Activated T-cell treated with anti-CD3 and anti-CD28 coated beads for 1 hour (primary cell): ENCODE measurements at places on chromosomes 1 and 21.

DNA sequence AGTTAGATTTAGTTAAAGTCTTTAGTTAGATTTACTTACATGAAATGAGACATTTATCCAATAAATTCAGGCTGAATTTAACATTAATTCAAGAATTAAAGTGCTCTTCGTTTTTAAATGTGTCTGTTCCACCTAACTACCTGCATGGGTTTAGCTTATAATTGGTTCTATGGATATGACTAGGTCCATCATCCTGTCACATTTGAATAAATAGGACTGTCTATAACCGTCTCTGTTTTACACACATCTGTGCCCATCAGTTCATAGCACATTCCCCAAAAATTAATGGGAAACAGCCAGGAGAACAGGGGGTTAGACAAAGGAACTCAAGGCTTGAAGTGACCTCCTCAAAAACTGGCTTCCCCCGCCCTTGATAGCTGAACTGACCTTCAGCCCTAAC is 219.6 kb downstream of the MRPL39 start:
- no peak for DNase-seq

- no peak for DNase-seq
These were observed 21.1 kb upstream of the ABCA4 start for GRCh38 chr1:94142022-94142421.

DNA sequence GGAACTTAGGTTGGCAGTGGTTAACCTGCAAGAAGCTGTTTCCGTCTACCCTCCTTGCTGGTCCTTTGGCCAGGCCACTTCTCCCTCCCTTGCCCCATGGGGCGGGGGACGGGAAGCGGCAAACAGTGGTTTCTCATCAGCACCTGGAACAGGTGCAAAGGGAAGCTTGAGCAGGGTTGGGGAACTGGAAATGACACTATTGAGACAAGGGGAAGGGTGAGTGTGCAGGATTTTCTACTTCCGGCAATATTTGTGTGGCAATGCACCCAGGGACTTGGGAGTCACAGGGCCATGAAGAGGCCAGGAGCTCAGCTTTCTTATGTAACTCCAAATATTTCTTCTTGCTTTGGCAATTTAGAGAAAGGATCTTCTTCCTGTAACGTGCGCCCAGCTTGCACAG is 29.0 kb upstream of the SARS1 start:
- no peak for DNase-seq

GRCh38 chr1:229170274-229170673 is 100.6 kb upstream of the RAB4A start:
- no peak for DNase-seq

- no peak for DNase-seq
These were observed 10.4 kb upstream of the WNT3A start for GRCh38 chr1:227996187-227996950.

DNA sequence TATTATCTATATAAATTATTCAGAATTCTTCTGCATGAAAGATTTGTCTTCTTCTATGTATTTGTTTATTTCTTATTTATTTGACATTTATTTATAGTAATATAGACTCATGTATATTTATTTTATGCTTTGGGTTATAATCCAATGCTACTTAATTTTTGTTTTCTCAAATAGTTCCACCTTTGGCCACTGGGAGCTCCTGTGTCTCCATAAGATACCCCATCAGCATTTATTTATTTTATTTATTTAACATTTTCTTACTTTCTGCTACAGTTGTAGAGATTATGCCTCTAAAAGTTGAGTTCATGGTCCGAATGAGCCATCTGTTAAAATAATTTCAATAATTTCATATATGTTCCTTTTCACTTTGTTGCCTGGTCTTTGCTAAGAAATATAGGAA is 289.4 kb downstream of the ADGRL2 start:
- no peak for DNase-seq

DNA sequence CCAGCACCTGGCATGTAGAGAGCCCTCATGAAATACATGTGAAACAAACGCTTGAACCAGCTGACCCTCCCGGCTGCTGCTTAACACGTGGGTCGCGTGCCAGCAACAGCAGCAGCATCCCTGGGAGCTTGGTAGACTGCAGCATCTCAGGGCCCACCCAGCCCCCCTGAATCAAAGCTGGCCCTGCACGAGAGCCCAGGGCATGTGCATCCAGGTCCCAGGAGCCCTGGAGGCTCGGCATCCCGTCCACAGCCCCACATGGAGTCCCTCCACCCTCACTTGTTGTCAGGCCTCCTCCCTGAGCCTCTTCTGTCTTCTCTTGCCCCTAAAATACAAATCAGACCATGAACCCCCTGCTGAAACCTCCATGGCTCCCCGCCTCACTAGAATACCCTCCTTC is 123.1 kb downstream of the MATN1 start:
- DNase-seq: no peak

- DNase-seq: no peak
These were observed 113.1 kb upstream of the RUNX3 start for GRCh38 chr1:25043228-25043580.

DNA sequence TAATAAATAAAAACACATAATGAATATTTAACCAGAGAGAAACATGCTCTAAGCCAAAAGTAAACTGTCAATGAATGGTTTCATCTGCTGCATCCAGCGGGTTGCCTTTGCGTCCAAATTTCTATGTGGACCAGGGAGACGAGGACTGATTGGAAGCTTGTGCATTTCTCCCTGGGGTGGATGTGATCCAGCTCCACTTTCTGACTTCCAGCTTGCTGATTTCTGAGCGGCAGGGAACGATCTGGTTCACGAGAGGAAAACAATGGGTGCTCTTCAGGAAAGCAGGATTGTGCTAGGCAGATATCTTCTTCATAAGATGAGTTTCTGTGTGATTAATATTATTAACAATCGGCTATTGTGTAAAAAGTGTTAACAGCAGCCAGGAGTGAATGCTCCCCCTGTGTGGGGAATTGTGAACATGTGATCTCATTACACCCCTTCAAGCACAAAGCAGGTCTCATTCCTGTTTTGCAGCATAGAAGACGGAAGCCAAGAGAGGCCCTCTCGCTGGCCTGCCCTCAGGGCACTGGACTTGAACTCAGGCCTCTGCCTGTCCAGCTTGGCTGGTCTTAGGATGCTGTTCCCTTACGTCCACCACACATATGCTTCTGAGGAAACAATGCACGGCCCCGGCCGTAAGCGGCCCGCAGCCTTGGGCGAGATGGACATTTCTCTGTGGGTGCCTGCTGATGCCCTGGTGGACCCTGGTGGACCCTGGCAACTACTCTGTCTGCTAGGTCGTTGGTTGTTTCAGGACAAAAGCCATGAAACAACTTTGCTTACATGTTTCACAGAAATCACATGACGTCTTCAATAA is 183.4 kb upstream of the C1orf174 start:
- no peak for DNase-seq

DNA sequence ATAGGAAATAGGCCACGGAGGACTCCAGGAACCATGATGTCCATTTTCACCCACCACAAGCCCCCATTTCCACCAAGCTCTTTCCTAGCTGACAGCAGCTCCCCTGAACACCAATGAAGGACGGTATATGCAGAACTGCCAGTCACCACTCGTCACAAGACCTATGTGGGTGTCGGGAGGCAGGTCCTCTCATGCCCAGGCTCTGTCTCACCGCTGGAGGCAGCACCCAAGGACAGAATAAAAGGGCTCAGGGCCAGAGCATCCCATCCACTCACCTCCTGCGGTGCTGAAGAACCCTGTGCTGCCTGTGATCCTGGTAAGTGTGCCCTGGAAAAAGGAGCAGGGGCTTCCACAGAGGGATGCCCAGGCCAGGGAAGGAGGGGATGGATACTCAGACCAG is at the start of gene LCE1F:
Gene LCE1F (plus strand): TSS at position 266 of the 400 bp plus-strand sequence. CDS start 1,232 bp downstream, outside the sequence.
- DNase-seq: no peak

GRCh38 chr21:42144679-42145568 is 73.8 kb downstream of the UMODL1 start:
- DNase-seq: no peak

DNA sequence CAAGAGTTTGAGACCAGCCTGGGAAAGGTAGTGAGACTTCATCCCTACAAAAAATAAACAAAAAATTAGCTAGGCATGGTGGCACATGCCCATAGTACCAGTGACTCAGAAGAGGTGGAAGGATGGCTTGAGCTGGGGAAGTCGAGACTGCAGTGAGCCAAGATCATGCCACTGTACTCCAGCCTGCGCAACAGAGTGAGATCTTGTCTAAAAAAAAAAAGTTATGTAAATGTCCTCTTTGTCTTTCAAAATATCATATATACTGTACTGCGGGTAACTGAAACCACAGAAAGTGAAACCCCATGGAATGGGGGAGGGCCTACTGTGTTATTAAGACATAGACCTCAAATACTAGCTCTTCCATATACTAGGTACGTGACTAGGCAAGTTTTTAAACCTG is 20.8 kb downstream of the ACADM start:
- no peak for DNase-seq

- no peak for DNase-seq
These were observed 199.9 kb upstream of the KCNK2 start for GRCh38 chr1:214882616-214883015.

- no peak for DNase-seq
These were observed 372.3 kb downstream of the HLX start for GRCh38 chr1:221251580-221251979.

DNA sequence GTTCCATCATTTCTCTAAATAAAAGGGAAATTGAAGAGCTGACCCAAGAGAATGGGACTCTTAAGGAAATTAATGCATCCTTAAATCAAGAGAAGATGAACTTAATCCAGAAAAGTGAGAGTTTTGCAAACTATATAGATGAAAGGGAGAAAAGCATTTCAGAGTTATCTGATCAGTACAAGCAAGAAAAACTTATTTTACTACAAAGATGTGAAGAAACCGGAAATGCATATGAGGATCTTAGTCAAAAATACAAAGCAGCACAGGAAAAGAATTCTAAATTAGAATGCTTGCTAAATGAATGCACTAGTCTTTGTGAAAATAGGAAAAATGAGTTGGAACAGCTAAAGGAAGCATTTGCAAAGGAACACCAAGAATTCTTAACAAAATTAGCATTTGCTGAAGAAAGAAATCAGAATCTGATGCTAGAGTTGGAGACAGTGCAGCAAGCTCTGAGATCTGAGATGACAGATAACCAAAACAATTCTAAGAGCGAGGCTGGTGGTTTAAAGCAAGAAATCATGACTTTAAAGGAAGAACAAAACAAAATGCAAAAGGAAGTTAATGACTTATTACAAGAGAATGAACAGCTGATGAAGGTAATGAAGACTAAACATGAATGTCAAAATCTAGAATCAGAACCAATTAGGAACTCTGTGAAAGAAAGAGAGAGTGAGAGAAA is 38.4 kb downstream of the CENPF start:
- DNase-seq: no peak

DNA sequence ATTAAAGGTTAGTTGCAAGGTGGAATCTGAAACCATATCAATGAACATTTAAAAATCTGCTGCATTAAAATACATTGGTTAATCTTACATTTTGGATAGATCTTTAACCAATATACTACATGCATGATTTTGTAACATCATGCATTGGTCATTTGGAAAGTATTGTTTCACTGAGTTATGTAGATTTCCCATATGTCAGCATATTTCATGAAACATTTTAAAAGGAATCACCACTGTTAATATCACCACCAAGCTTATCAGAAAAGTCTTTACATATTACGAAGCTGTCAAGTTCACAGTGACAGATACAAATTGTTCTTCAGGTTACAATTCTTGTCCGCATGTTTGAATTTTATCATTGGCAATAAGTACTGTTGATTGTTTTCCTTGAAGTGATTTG is 89.9 kb upstream of the ADGRL2 start:
- DNase-seq: no peak

GRCh38 chr1:43056981-43057391 is 98.3 kb upstream of the SLC2A1 start:
- no peak for DNase-seq

- no peak for DNase-seq
These were observed 23.8 kb downstream of the PIP5K1A start for GRCh38 chr1:151222130-151222529.

DNA sequence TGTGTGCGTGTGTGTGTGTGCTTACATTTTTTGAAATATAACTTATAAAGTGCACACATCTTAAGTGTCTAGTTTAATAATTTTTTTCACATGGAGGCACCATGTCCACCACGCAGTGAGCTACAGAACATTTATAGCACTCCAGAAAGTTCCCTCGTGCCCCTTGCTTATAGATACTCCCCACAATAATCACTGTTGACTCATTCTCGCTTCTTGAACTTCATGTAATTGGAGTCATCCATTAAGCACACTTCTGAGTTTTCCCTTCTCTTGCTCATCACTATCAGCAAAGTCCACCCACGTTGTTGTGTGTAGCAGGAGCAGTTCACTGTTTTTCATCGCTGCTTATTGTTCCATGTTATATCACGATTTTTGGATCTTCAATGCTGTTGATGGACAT is 78.4 kb upstream of the DISP3 start:
- DNase-seq: no peak

- no peak for DNase-seq
These were observed 103.3 kb upstream of the SLC45A1 start for GRCh38 chr1:8214501-8215173.

GRCh38 chr1:210132582-210132981 is 100.0 kb upstream of the SERTAD4 start:
- DNase-seq: no peak

DNA sequence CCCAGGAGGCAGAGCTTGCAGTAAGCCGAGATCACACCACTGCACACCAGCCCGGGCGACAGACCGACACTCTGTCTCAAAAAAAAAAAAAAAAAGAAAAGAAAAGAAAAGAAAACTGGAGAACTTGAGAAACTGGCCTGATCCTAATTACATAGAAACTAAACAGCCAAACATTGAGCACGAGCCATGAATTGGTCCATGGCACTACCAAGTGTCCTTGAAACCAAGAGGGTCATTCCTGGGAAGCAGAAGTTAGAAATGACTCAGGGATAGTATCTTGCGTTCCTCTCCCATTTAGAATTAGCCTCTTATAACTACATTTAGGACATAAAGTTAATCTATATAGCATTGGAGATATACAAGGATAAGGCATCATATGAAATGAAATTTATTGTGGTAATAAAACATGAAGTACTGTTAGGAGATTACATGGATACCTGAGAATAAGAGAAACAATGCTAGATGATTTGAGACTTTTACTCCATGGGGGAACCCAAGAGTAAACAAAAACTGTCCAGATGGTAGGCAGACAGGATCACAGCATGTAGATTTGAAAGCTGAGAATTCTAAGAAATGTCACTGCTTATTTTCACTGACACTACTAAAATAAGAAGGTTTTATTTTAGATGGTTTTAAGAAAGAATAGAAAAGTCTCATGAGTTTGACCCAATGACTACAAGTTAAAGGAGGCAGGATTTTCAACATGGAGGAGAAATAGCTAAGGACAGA is 39.5 kb upstream of the CPLANE2 start:
- no peak for DNase-seq

DNA sequence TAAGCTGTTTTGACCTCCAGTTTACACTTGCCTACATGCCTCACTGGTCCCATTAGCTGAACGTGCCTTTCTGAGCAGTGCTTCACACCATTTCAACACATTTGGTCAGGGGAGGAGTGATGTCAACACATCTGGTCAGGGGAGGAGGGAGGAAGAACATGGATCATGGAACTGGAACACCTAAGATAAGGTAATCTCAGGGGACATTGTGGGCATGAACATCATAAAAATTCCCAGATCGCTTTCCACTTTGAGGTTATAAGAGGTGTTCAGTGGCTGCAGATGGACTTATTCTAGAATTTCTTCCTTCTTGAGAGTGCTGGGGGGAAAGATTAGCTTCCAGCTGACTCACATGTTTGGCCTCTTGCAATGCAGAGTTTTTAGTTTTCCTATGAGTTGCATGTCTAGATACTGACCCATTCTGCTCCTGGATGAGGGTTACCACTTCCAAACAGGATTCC is 2.0 kb downstream of the QSOX1 start:
- DNase-seq: no peak
